ENCODE measurements at places on chromosomes 1 and 21.

DNA sequence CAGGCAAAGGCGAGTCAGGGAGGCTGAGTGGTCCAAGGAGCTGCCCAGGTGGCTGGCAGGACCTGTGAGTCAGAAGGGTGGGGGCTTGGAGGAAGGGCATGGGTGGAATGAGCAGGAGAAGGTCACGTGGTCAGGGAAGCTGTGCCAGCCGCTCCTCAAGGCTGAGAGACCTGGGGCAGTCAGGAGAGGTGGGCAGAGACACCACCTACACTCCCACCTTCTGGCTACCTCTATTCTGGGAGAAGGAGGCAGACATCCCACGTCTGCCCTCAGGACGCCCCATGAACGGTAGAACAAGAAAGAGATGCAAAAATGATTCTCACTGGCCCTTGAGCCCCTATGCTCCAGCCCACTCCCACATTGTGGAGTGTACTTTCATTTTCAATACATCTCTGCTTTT lies 151.8 kb upstream of the RAB4A start:
- DNase-seq = no peak

DNA sequence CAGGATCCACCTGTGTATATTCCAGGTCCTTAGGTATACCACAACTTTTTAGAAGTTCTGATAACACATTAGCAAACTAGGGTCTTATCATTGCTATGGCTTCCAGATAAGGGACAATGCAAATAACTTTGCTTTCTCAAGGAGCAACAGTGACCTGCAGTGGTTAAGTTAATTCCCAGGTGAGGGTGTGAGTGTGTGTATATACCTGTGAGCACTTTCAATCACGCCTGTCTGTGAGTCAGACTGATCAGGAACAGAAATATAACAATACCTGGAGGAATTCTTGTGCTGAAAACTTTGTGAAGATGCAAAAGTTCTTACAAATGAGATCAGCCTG lies 317.0 kb downstream of the PAPPA2 start:
- DNase-seq = no peak

GRCh38 chr1:215397106-215397505 lies 170.0 kb upstream of the KCTD3 start:
- no peak for DNase-seq

DNA sequence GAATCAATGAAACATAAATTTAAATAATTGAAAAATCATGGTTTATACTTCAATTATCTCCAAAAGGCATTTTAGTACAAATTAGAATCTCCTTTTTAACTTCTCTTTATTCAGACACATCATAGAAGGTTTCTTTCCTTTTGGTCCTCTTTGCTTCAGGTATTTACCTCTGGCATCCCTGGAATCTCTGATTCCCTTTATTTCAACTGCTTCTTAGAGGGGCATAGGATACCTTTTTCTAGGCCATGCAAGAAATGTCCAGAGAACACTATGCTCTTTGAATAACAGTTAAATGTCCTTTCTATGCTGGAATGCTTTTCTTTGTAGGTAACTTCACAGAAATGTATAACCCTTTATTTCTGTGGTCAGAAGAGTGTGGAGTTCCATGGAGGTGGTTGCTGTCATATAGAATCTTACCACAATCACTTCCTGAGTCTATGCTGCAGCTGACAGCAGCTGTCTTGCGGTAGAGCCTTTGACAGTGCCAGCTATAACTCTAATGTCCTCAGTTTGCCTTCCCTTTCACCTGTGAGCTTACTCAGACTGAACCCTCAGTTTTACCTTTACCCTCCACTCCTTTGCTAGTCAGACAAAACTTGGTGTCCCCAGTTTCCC lies 8.6 kb downstream of the LAMC2 start:
- DNase-seq = no peak

DNA sequence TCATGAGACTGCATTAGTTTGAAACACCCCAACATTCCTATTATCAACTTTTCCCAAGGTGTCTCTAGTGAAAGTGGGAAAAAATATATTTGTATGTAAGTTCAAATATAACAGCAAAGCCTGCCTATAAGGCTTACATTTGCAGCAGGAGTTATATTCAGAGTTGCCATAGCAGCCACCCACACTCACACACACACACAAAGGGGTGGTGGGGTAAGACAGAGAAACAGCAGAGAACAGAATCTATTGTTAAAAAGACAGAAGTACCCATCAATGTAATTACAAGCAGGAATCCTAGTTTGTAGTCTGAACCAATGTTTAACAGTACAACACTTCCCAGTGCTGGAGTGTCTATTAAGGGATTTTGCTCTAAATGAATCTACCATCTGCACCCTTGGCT lies 55.0 kb downstream of the PLPPR5 start:
- DNase-seq = no peak

DNA sequence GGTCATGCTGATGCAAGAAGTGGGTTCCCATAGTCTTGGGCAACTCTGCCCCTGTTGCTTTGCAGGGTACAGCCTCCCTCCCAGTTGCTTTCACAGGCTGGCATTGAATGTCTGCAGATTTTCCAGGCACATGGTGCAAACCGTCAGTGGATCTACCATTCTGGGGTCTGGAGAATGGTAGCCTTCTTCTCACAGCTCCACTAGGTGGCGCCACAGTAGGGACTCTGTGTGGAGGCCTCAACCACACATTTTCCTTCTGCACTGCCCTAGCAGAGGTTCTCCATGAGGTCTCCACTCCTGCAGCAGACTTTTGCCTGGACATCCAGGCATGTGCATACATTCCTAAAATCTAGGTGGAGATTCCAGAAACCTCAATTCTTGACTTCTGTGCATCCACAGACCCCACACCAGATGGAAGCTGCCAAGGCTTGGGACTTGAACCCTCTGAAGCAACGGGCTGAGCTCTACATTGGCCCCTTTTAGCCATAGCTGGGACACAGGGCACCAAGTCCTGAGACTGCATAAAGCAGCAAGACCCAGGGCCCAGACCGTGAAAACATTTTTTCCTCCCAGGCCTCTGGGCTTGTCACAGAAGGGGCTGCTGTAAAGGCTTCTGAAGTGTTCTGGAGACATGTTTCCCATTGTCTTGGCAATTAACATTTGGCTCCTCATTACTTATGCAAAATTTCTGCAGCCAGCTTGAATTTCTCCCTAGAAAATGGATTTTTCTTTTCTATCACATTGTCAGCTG lies 466.2 kb upstream of the PBX1 start:
- no peak for DNase-seq

DNA sequence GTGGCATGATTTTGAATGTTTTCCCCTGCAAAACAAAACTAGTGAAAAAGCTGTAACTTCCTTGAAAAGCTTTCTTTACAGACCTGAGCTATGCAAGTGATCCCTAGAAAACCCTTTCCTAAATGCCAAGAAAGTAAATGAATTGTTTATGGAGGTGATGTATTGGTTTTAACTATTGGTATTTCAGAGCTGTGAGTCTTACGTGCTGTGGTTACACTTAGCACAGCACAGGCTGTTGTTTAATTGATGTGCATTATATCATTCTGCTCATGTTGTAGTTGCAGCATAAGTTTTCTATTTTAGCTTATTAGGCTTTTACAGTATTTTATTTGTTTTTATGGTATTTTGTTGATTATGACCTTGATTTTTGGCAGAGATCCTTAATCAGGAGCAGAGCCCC lies 74.1 kb upstream of the DYNLT5 start:
- no peak for DNase-seq

DNA sequence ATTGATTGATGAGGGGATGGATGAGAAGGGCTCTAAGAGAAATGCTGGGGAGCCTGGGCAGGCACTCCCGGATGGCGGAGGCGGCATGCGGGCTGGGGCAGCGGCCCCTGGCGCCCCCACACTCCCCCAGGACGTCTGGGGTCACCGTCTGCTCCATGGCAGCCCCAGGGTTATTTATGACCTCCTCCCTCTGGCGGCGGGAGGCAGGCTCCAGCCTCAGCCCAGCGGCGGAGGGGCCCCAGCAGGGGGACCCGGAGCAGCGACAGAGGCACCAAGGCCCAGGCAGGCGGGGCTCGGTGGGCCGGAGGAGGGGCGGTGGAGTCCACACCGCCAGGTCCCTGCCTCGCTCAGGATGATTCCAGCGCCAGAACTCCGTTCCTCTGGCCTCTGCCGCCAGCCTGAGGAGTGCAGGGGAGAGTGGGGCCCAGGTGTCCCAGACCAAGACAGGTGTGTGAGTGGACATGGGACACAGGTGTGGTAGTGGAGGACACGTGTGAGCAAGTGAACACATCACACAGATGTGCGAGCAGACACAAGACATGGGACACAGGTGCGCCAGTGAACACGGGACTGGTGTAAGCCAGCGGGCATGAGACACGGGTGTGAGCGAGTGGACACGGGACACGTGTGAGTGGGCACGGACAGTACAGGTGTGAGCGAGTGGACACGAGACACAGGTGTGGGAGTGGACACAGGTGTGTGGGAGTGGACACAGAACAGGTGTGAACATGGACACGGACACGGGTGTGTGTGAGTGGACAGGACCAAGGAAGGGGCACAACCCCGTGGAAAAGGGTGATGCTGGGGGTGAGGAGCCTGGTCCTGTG lies 2.5 kb upstream of the SAMD11 start:
- DNase-seq = no peak

DNA sequence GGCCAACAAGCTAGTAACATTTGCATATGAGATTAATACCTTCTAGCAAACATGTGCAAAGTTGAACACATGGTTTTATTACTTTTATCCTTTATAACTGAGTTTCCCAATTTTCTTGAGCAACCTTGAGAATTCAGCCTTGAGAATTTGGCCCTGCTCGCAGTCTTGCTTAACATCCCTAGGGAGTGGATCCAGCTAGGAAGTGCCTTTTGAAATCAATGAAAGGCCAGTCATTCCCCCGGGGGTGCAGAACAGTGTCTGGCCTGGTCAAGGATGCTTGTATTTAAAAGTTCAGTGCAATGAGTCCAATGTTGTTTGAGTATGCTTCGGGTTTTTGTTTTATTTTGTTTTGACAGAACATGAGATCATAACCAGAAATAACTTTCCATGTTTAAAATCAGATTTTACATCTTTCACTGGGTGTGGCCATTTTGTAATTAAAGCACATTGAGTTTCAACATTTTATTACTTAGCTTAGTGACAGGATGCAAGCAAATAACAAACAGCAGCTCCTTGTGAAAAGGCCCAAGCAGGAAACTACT lies 16.7 kb downstream of the PALMD start:
- no peak for DNase-seq

GRCh38 chr21:29182691-29183092 lies 52.2 kb downstream of the MAP3K7CL start:
- no peak for DNase-seq

DNA sequence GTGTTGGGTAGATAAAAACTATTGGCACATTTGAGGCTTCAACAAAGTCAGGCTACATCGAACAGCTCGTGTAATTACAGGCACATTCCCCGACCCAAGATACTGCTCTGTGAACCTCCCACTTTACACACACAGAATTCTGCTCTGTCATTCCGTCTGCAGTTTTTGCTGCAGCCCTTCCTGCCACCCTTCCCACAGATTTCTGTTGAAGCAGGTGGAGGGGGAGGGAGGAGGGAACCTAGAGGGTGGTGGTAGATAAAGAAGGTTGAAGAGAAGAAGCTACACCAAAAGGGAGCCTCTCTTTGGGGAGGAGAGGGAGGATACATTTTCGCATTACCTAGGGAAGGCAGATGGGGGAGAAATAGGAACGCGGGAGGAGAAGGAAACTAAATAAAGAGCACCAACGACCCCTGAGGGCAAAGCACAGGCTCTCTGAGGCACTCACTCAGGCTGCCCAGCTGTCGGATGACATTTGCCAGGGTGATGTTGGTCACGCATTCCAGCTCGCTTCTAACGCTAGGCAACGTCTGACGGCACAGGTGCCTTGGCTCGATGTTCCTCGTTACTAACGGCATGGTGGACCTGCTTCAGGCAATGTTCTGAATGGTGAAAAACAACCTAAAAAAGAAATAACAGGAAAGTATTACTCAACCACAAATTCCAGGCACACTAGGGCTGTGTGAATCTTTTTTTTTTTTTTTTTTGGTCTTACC lies 36.0 kb downstream of the GPR3 start:
- DNase-seq = no peak

All from stimulated activated CD8-positive, alpha-beta memory T cell treated with anti-CD3 and anti-CD28 coated beads, Interleukin-4, amount 100 ng/mL, for 1 hour (primary cell).